ENCODE measurements at places on chromosomes 16 and 17. TPM values are rescaled to one million over a fixed set of nuclear protein-coding genes. Genes with fewer than 3 reads are reported as not detected.
A peak's percentile ranks its signal among the peaks of the same experiment; 100 is the strongest.

GRCh38 chr16:4114257-4115208 lies 1.7 kb downstream of the ADCY9 start:
- no peak for DNase-seq

- no peak for DNase-seq
Measured at GRCh38 chr16:89346869-89347268, 129.4 kb downstream of the ZNF778 start.

DNA sequence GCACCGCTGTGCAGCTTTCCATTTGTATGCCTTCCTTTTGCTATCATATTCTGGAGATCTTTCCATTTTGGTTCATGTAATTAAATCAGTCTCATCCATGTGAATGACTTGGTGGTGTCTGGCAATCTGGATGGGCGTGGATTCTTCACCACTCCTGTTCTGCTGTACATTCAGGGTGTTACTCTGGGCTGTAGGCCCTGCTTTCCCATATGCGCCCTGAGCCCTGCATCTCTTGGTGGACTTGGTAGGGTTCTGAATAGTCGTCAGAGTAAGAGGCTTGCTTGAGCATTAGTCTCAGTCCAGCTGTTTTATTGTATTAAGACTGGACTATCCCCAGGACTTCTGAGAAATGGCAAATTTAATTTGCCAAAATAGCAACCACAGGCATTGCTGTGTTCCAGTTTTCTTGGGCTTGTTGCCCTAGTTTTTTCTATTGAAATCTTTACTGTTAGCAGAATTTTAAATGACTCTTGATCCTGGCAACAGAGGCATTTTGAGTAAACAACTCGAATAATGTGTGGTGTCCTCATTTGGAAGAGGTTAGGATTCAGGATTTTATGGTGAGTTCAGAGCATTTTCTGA lies 14.9 kb downstream of the BANP start:
- no peak for DNase-seq

DNA sequence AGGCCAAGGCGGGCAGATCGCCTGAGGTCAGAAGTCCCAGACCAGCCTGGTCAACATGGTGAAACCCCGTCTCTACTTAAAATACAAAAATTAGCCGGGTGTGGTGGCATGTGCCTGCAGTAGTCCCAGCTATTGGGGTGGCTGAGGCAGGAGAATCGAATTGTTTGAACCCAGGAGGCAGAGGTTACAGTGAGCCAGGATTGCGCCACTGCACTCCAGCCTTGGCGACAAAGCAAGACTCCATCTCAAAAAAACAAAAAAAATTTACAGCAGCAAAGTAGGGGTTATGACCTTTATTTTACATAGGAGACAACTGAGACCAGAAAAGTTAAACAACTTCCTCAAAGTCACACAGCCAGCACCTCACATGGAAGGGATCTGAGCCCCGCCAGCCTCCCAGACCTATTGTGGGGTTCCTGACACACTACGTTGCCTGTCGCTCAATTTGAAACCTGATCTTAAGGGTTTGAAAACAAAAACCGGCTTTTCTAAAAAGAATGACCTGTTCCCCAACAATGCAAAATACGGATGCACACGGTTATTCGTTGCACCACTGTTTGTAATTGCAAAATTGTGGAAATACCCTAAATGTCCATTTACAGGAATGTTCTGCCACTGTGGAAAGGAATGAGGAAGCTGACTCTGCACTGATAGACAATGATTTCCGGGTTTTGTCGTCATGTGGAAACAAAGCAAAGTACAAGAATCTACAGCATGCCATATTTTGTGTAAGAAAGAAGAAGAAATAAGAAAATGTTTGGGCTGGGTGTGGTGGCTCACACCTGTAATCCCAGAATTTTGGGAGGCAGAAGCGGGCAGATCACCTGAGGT lies 77.2 kb downstream of the CNGB1 start:
- DNase-seq = no peak

DNA sequence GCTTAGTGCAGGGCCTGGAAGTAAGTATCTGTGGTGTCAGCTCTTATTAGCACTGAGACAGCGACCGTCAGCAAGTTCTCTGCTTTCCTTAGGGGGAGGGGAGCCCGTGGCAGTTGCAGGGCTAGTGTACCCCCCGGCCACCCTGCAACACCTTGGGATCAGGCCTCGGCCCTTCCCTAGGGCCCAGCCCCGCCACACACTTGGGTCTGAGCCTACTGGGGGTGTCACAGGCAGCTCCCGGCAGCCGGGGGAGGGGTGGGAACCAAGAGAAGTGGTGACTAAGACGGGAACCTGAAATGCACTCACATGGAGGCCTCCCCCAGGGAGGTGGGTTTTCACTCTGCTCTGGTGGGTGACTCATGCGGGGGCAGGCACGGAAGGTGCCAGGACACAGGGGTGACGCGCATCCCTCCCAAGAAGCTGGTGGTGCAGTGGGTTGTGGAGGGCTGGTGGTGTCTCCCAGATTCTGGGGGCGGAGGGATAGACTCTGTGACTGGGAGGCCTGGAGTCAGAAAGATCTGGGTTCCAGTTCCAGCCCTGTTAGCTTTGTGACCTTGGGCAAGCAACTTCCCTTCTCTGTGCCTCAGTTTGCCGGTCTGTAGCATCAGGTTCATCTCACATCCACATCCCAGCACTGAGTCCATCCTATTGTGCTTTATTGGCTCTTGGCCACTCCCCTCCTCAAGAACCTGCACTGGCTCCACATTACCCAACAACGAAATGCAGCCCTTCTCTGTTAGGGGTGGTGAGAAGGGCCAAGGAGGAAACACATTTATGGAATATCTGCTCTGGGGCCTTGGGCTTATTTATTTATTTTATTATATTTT lies 44.5 kb downstream of the LAT start:
- peak; percentile 88 for DNase-seq

DNA sequence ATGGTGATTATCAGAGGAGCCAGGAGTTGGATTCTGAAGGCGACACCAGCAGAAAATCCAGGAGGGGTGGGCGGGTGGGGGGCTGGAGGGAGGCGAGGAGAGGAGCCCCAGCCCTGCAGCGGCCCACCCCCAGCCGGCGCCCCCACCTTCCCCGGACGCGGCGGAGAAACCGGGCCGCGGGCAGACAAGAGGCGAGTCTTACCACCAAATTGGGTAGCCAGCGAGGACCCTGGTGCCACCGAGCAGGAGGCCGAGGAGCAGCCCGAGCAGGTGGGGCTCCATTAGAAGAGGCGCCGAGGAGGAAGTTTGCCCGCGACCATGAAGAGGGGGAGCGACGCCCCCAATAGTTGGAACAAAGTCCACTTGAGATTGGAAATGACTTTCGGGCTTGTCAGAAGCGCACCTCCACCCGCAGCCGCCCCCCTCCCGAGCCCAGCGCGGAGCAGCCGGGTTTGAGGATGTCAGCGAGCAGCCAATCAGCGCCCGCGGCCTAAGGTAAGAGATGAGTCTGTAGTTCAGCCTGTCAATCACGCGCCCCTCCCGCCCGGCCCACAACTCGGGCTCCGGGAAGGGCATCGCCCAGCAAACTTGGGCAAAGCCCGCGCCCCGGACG lies at the start of gene WNT3:
TSS of gene WNT3 (minus strand) at position 377 of the 613 bp plus-strand sequence. CDS start at position 282, 95 bp downstream.
- DNase-seq = no peak

DNA sequence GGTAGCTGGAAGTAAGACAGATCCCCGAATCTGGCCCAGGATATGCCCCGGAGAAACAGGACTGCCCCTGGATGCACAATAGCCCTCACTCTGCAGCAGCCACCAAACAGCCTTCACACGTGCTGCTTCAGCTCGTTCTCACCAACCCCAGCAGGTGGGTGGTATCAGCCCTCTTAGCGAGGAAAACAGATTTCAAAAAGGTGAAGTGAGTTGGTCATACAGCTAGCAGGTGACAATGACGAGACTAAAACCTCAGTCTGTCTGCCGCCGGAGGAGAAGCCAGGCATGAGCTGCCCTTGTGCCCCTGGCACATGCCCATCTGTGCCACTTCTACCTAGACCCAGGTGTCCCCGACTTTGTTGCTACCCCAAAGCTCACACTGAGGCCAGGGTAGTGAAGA lies 92.4 kb downstream of the YPEL2 start:
- DNase-seq = no peak

GRCh38 chr17:50935221-50935995 lies 69.3 kb upstream of the TOB1 start:
- no peak for DNase-seq

DNA sequence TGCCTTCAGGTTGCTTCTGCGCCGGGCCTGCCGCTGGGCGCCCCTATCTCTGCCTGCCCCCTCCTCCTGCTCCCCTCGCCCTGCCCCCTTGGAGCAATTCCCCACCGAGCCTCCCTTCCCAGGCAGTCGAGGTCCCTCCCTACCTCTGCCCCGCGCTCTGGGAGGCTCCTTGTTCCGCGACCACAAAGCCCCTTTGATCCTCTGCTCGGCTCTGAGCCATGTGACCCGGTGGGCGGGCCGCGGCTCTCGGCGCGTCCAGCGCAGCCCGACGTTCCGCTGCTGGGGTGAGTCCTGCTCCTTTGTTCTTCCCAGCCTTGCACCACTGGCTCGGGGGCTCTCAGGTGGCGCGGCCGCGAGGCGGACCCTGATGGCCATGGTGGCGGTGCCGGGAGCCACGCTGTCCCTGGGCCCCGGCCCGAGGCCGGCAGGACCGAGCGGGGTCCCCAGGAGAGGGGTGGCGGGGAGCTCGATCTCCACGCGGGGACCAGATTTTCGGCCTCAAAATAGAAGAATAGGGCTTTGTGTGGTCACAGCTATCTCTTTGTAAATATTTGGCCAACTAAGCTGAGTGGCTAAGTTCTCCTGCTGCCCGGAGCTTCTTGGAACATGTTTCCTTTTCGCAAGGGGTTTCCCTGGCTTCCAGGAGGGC lies 310.6 kb downstream of the SEC14L1 start:
- DNase-seq = no peak

GRCh38 chr16:11208916-11209665 lies 46.9 kb downstream of the SOCS1 start:
- no peak for DNase-seq

GRCh38 chr16:66608241-66609138 lies 4.0 kb downstream of the CMTM3 start:
- DNase-seq = peak; percentile 95

DNA sequence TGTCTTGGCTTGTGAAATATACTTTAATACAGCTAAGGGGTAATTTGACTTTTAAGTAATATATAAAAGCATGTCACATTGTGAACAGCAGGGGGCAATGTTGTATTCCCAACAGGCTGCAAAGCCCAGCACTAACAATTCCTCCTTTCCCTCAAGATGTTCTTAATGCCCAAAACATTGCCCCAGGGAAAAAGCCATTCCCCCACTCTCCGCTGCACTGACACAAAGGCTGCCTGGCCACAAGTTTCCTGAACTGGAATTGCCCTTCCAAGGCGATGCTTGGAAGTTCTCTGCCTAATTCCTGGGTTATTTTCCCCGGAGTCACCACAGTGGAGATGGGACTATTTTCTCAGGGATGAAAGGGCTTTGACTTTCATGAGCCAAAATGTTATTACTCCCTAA lies 27.2 kb downstream of the CLEC16A start:
- DNase-seq = no peak

GRCh38 chr17:82384051-82384729 lies 12.6 kb downstream of the UTS2R start:
- DNase-seq = no peak

- no peak for DNase-seq
Measured at GRCh38 chr16:64534180-64534780, 587.6 kb downstream of the CDH11 start.

GRCh38 chr17:1505586-1505985 lies 10.8 kb downstream of the INPP5K start:
- no peak for DNase-seq

- no peak for DNase-seq
Measured at GRCh38 chr17:539766-540165, 174.9 kb downstream of the VPS53 start.

GRCh38 chr16:84699712-84700445 lies at the start of gene USP10:
Gene USP10 (plus strand): TSS chr16:84700000. CDS start chr16:84700091, 91 bp downstream.
- peak; percentile 96 for DNase-seq

- peak; percentile 51 for DNase-seq
Measured at GRCh38 chr16:56830669-56831068, 34.3 kb upstream of the SLC12A3 start.

DNA sequence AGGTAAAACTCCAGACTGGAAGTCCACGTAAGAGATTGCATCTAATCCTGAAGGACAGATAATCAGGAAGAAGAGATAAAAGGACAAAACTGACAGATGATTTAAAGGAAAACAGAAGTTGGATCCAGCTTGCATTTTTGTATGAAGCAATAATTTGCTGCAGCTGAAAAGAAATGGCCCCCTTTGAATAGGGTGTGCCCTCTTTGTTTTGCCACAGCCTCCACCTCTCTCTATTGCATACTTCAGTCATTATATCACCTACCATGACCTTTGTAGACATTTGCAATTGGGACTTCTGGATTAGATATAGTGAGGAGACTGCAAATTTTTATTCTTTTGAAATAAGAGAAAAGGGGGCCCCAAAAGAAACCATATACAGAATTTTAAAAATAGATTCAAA lies 8.1 kb downstream of the NOG start:
- DNase-seq = no peak

DNA sequence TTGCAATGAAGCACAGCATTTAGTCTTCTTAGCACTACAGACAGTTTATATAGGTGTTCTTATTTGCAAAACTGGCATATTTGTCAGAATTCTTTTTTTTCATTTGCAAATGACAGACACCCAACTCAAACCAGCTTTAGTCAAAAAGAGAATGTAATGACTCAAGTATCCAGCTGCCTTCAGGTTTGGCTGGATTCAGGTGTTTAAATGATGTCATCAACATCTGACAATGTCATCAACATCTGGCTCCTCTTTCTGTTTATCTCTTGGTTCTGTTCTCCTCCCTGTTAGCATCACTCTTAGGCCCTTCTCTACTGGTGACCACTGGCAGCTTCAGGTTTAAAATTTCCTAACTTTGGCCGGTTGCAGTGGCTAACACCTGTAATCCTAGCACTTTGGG lies 18.9 kb downstream of the TMC5 start:
- no peak for DNase-seq

GRCh38 chr16:61987474-61988012 lies 48.7 kb downstream of the CDH8 start:
- DNase-seq = no peak

DNA sequence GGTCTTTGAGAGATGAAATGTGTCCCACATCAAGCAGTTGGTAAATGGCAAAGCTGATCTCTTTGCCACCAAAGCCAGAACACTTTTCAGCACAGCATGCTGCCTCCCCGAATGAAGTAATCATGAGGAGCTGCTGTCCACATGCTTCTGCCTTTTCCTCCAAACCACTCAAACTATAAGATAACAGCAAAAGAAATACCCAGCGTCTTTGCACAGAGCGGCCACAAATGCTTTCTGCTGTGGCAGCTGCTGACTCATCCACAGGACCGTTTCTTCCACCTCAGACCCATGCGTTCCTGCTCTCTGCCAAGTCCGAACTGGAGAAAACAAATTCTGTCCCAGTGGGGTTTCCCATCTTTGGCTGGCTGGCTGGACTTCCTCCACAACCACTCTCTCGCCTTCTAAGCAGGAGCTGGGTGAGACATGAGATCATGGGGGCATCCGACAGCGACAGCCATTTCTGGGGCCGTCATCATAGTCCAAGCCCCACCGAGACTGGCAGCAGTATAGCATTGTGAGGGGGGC lies 27.1 kb downstream of the TBC1D3B start:
- DNase-seq = no peak

Gene KRTAP4-9
- total RNA-seq = not detected

Gene CUEDC1
- total RNA-seq = 38.4 TPM

Gene CCL7
- not detected for total RNA-seq

Gene MYL11
- total RNA-seq = not detected

Gene CCL5
- total RNA-seq = not detected

Gene KRT24
- not detected for total RNA-seq

Gene CRISPLD2
- total RNA-seq = 3.3 TPM

Gene KRTAP4-7
- total RNA-seq = not detected

Gene ACBD4
- 10.6 TPM for total RNA-seq

Gene RAI1
- total RNA-seq = 40.0 TPM

Gene RPRML
- total RNA-seq = not detected

Gene KRT17
- total RNA-seq = 43.2 TPM

Gene ANTKMT
- total RNA-seq = 41.5 TPM

Gene TPPP3
- 1.4 TPM for total RNA-seq
